ENCODE measurements at places on chromosomes 12 and 14.

- DNase-seq, result no peak
These were observed 19.8 kb upstream of the OVCH1 start for GRCh38 chr12:29517264-29517663.

DNA sequence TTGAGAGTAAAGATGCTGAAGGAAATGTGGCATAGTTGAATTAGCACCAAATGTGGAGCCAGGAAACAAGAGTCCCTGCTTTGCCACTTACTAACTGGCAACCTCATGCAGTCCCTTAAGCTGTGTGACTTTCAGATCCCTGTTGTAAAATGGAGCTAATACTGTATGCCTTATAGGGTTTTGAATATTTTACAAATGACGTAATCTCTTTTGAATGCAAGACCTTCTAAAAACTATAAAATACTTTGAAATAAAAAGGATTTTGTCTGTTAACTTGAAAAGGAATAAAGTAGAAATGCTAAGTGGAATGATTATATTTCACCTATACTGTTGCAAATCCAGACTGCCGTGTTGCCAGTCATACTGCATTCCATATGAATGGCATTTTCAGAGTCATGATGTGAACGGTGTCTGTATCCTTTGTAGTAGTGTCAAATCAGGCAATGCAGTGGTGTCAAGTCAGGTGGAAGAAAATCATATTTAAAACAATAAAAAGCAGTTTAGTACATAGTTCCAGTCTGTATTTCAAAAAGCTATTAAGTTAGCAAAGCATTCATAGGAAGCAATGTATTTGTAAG, 21.3 kb downstream of the KCNA5 start:
- DNase-seq, result no peak

GRCh38 chr12:84841591-84841990, 71.0 kb downstream of the SLC6A15 start:
- no peak for DNase-seq

GRCh38 chr14:55580470-55581341, 699 bp downstream of the KTN1 start:
- DNase-seq, result peak; percentile 77

DNA sequence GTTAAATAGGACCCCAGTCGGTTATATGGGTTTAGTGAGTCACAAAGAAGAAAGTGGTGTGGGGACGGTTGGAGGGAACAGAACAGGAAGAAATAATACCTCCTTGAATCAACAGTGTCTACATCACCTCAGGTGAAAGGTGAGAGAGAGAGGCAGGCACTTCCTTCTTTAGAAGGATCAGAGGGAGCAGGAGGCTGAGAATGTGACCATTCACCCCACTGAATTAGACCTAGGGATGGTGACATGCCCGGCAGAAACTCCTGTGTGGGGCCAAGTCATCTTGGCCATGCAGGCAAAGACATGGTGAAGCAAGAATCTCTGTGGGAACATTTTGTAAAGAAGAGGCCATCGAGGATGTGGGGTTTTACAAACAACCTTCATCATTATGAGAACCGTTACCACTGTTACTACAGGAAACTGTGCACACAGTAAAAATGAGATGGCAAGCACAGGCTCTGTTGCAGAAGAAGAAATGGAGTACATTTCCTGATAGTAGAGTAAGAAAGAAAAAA, 1196.9 kb downstream of the VRK1 start:
- DNase-seq, result no peak

DNA sequence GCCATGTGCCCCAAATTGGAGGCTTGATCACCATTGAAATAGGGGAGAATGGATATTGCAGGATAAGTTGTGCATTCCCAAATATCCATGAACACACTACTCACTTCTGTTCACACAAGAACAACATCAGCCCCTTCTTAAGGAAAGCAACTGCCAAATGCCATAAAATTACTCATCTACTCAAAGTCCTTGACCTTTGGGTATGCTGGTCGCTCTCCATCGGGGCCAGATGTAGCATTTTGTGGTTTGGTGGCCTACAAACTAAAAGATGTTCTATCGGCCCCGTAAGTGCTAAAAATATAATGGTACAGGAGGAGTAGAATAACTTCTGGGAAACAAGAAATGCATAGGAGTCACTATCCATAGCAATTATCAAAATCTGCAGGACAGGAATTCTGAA, 362.6 kb downstream of the AEBP2 start:
- no peak for DNase-seq

GRCh38 chr12:25788707-25789442, 169.6 kb upstream of the RASSF8 start:
- no peak for DNase-seq

All from coronary artery (tissue), 2 donors.